ENCODE measurements at places on chromosomes 5 and 9. TPM values are rescaled to one million over a fixed set of nuclear protein-coding genes. Genes with fewer than 3 reads are reported as not detected.

IL17B gene
- 260 TPM for polyA plus RNA-seq

NOP16 gene
- polyA plus RNA-seq: 23.9 TPM

PLAC8L1 gene
- 1.9 TPM for polyA plus RNA-seq

- DNase-seq: no peak
Measured at GRCh38 chr5:108487951-108488350, 106.1 kb upstream of the FBXL17 start.

DNA sequence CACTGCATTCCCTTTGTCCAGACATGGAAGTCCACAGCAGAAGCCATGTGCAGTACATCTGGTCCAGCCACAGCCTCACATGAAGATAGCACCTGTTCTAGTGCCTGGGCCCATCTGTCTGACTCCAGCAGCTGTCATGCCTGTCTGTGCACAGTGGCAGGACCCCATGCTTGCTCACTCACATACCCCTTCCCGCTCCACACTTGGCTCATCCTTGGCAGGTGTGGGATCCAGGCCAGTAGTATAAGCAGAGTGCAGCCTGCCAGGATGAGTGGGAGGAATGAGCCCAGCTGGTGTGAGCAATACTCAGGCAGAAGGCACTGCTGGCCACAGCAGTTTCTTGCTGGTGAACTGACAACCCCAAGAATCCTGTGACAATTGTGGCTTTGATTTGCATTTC lies 168.0 kb downstream of the PRDM9 start:
- no peak for DNase-seq
